NCI-H510A (cell line): ENCODE measurements at places on chromosomes 5 and 9.

GRCh38 chr5:41621420-41621819 is 111.0 kb upstream of the PLCXD3 start:
- no peak for DNase-seq

DNA sequence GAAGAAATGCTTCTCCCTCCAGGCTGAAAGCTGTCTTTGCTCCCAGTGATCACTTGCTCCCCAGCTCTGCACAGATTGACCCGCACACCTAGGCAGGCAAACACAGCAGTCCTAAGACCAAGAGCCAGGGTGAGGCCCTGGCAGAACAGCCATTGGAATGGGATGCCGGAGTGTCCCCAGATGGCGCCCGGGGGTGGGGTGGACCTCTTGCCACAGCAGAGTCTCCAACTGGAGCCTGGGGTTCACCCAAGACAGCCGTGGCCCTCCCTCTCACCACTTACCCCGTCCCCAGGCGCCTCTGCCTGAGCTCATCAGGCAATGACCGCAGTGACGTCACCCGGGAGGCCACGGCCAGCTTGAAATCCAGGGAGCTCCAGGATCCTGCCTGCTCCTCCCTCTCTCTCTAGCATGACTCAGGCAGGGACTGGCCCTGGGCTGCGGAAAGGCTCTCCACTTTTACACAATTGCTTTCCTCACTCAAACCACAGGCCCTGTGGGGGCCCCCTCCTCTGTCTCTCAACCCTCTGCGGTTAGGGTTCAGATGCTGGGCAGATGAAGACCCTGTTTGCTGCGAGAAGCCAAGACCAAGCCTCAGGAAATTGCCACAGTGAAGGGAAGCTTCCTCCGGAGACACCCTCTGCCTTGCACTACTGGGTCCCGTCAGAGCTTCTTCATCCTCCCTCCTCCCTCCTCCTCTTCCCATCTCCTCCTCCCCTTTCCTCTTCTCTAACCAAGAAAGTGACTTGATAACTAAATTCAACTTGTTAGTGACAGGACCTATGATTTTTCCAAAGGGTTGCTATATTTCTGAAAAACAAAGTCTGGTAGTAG is 24.3 kb upstream of the PTGES start:
- DNase-seq, result peak; percentile 64

- no peak for DNase-seq
Observed at GRCh38 chr5:124847907-124848306, 101.5 kb upstream of the ZNF608 start.

DNA sequence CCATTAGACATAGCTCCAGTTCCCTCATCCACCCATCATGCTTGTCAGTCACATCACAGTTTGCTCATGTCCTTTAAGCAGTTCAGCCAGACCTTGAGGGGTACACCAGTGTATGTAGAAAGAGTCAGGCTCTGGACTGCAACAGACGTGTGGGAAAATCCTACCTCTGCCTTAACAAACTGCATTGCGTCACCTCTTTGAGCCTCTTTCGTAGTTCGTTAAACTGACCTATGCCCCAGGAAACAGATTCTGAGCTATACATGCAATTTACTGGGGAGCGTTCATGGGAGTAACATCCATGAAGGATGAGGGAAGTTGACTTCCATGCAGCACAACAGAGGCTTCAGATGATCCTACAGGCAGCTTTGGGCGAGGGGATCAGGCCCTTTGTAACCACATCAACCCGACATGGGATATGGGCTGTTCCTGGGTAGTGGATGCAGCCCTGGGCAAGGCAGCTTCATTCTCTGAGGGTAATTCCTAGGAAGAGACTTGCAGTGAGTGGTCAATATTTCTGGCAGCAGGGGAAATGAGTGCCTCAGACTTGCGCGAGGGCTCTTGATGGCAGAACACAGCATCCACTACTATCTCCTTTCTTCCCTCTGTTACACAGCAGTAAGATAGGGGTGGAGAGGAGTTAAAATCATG is 4.3 kb downstream of the SPINK4 start:
- no peak for DNase-seq

GRCh38 chr5:102764381-102765004 is 9.4 kb downstream of the PAM start:
- no peak for DNase-seq

DNA sequence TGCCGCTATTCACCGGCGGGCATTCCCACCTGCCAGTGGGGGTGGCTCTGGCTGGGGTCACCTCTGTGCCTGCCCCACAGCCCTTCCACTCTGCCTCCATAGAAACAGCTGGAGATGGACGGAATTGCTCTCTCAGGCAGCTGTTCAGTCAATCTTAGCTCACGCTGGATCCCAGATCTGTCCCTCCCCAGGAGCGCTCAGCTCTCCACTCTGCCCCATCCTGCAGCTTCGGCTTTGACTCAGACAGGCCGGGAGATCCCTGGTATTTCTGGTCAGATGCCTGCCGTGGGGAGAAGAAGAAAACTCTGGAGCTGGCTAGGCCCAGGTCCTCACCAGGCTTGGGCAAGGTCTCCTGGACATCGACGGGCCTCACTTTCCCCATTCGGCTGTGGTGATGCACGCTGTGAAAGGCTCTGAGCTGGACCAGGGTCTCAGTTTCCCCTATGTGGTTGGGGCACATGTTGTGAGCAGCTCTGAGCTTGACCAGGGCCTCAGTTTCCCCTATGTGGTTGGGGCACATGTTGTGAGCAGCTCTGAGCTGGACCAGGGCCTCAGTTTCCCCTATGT is 7.6 kb upstream of the SLC9A3 start:
- DNase-seq, result no peak

- DNase-seq, result no peak
Observed at GRCh38 chr9:16179566-16179965, 626.7 kb downstream of the CCDC171 start.

- DNase-seq, result no peak
Observed at GRCh38 chr5:104539618-104540350, 977.2 kb upstream of the NUDT12 start.

DNA sequence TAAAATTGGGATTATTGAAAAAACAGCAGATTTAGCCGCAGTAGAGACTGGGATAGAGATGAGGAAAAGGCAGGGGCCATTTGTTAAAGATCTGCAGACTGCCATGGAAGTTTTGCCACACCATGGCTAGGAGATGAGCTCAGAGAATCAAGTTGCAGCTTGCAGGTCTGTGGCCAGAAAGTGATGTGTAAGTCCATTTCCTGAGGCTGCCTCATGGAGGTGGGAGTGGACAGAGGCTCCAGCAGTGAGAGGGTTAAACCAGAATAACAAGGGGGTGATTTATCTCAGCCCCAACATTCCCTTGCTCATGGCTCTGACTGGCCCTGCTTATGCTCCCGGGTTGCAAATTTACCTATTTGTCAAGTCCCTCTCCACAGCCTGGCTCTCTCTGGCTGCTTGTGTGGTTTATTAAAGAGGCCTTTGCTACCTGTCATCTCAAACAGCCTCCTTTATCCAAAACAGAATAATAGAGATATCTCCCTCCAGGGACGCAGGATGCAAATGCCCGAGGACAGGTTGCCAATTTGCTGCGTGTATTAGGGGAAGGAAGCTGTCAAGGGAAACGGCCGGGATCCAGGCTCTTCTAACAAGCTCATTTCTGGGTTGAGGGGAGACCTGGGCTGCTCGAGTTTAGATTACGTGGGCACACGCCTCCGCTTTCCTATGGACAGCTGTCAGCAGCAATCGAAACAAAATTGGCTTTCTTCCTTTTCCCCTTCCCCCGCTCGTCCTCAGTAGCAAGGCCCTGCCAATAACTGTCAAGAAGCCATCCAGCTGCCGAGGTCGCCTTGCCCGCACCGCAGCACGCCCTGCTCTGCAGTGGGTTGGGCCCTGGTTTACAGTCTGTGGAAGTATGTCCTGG is 72.8 kb upstream of the PITX1 start:
- DNase-seq, result no peak

DNA sequence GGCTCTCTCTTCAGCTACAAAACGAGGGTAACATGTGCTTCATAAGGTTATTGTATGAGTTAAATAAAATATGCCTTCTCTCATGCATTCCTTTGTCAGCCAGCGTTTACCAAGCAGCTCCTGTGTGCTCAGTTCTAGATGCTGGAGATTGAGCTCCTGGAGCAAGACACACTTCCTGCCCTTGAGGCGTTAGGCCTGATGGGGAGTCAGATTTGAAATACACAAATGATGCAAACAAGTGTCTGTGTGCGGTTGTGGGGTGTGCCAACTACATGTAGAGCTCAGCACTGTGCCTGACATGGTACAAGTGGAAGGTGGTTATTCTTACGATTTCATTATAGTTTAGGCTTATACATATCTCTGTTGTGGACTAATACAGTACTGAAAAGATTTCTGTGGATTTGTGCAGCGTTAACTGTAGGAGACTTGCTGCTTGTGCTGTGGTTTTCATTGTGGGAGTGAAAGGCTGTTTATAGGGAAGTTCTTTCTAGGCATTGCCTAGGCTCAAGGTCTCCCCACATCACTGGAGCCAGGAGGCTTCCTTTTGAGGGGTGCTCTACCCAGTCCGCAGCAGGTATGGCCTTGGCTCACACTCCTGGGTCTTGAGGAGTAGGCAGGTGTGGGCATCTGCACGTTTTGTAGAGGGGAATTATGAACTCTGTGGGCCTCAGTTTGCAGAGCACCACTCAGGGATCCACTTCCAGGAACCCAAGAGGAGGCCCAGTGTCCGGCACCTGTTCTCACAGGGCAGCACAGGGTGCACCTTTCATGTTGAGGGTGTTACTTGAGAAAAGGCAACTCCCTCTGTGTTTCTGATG is 39.8 kb upstream of the ANGPTL2 start:
- no peak for DNase-seq

DNA sequence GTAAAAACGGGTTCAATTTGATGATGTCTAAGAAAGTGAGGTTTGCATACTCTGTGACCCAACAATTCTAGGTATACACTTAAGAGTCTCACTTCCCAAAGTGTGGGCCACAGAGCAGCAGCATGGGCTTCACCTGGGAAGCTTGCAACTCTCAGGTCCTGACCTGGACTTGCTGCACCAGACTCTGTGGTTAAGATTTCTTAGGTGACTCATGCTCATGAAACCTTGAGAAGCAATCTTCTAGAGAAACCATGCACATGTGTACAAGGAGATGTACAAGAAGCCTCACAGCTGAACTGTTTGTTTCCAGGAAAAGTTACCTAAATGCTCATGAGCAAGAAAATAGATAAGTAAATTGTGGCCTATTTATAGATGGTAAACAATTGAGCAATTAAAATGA is 30.0 kb downstream of the DNAJC21 start:
- no peak for DNase-seq

DNA sequence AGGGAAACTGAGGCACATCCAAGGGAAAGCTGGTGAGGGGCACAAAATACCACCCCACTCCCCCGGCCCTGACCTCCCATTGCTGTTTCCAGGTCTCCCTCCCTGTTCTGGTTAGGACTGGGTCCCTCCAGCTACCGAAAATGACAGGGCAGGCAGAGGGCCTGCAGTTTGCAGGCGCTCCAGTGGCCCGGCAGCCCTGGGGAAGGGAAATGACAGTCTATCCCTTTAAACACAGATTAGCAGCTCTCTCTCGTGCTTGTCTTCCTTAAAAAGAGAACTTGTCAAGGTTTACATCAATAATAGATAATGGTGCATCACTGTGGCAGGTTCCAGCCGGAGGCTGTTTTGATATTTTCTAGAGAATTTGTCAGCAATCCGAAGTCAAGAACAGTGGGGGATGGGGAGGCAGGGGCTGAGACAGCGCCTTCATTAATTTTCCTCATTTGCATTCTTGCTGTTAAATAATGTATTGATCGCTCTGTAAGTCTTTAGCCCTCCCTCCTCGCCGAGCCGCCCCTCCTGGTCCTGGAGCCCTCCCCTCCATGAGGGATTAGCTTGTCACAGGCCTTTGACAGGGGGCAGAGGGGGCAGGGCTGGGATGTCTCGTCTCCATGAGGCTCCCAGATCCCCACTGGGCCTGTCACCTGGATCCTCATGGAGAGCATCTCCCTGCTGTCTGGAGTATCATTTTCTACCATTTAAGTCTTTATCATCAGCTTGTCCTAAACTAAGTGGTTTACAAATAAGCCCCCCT is 45.0 kb upstream of the RAPGEF1 start:
- no peak for DNase-seq

DNA sequence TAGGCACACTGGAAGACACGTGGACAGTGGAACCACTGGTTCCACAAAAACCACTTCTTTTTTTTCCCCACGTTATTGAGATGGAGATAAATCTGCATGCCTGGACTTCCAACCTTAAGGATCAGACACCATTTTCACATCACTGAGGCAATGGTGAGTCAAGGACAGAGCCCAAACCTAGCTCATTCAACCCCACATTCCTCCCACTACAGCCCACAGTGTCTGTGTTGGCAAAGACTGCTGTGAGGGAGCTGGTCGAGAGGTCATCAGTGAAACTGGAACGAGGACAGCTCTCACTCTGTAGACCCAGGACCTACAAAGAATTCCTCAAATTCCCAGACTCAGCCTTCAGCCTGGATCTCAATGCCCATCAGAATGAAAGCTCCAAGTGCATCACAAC is 74.8 kb downstream of the ABCA1 start:
- no peak for DNase-seq

DNA sequence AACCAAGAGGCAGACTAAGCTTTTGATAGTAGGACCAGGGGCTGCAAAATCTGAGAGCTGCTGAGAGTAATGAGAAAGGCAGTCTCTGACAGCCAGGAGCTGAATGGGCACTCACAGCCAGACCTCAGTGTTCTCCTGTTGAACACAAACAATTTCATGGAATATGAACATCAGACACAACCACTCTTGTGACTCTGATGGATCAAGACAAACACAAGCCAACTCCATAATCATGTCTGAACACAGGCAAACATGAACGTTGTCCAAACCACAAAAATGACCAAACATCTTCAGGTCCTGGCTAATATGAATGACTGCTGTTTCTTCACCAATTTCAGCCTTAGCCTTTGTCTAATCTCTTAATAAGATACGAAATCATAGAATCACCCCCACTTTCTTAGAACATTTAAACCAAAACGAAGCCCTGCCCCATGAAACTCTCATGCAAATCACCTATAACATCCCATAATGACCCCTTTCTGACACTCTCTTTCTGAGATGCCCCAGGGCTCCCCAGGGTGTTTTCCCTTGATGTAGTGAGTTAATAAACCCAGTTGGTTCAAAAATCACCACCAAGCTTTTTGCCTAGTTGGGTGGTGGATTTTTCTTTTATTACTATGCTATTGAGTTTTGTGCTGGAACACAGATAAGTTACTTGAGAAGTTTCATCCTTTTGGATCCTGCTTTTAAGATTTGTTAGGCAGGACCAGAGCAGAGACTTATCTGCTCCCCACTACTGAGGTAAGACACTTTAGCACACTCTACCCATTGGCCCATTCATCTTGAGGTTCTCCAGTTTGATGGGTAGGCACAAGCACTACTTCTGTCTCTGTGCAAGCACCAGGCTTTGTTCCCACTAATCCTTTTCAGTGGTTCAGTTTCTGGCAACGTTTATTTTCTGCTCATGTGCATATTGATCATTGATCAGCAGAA is 5.9 kb upstream of the ERAP2 start:
- DNase-seq, result no peak

GRCh38 chr9:135070198-135070951 is 17.1 kb upstream of the OLFM1 start:
- no peak for DNase-seq
